ENCODE measurements at places on chromosomes 7 and 10.

DNA sequence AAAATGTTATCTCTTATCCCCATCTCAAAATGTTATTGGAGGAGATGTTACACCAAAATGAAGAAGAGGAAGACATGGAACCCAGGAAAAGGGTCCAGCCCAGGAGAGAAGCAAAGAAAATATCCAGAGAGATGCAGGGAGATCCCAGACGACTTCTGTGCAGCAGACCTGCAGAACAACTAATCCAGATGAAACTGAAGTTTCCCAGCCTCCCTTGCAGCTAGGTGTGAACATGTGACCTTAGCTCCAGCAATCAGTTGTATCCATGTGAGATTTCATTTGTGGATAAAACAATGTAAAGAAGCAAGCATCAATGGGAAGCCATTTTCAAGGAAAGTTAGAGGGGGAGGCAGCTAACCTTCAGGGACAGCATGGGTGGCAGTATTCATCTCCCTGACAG lies 55.8 kb upstream of the NANOS1 start:
- no peak for DNase-seq

GRCh38 chr10:97459111-97459510 lies 13.1 kb downstream of the ZDHHC16 start:
- no peak for DNase-seq

- DNase-seq, result no peak
Measured at GRCh38 chr10:31142026-31142425, 110.4 kb upstream of the ZNF438 start.

DNA sequence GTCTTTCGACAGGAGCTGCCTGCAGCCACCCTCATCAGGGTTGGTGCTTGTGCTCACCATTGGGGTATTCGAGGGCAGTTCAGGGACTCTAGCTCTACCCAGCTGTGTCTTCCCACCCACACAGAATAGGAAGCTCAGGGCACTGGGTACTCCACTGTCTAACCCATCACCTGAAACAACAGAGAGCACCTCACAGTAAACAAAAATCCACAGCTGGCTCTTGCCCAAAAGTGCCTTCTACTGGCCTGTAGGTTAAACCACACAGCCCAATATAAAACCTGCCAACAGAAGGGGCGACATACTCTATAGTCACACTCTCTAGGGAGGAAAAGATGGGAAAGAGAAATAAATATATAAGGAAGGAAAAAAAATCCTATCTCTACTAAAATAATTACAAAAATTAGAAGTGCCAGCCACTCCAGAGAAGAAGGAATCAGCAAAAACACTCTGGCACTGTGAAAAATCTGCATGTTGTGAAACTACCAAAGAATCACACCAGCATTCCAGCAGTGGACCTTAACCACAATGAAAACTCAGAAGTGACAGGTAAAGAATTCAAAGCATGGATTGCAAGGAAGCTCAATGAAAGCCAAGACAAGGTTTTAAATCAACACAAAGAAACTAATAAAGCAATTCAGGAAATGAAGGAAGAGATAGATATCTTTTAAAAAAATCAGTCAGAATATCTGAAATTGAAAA lies 110.0 kb downstream of the HGF start:
- DNase-seq, result no peak

- DNase-seq, result no peak
Measured at GRCh38 chr7:25638590-25639244, 410.4 kb upstream of the NPVF start.

All from stimulated activated CD4-positive, alpha-beta T cell treated with anti-CD3 and anti-CD28 coated beads, Interleukin-12 subunit alpha, Interleukin-12 subunit beta, amount 100 ng/mL, for 48 hours (primary cell).